KBM-7 (cell line): ENCODE measurements at places on chromosomes 16 and 17.

GRCh38 chr16:29765167-29766032, 12.7 kb upstream of the ZG16 start:
- no peak for DNase-seq

DNA sequence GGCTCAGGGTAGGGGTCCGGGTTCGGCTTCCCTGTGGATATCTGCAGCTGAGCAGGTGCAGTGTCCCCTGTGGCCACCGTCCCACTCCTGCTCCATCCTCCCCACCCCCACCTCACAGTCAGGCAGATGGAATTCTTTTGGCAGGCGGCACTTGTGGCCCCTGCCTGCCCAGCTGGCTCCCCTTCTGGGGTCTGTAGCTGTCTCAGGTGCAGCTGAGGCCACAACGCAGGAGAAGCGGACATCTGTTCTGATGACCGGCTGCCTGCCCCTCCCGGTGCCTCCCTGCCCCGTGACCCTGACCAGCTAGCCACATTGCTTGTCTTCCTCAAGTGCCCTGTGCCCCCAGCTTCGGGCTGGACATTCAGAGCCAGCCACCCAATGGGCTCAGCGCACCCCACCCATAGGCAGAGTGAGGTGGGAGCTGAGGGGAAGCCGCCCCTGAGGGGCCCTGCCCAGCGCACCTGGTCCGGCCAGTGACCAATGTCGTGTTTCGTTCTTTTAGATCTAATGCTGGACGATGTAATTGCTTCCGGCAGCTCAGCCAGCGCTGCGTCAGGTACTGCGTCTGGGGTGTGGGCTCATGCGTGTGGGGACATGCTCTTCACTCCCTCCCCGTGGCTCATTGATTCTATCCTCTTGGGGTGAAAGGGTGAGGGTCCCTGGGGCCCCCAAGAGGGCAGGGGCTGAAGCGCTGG, 25.2 kb upstream of the ABCC3 start:
- no peak for DNase-seq

DNA sequence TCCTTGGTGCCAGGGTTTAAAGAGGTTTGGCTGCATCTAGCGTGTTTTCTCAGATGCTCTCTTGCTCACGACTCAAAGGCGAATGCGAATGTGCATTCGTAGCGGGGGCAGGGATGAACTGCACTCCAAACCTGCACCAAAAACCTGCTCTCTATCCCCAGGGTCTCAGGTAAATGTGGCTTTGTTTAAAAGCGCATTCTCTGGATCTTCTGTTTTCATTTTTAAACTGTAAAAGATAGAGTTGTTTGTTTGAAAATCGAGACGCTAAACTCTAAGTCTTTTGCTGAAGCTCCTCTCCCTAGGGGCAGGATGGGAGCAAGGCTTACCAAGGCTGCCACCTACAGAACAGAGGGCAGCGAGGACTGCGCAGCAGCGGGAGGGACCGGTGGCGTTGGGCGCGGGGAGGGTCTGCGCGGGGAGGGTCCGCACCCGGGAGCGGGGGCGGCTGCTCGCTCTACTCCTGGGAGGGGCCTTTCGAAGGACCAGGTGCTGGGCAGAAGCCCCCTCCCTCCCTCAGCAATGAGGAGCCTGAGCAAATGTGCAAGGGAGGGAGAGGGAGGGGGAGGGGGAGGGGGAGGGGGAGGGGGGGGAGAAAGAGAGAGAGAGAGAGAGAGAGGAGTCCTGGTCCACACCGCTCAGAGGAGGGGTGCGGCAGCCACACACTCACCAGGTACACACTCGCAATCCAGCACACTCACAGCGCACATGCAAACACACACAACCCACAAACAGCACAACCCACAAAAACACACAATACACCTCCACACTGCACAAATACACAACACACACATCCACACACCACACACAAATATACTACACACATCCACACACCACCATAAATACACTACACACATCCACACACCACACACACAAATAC, 142.8 kb downstream of the GRIN2A start:
- peak; percentile 3 for DNase-seq

DNA sequence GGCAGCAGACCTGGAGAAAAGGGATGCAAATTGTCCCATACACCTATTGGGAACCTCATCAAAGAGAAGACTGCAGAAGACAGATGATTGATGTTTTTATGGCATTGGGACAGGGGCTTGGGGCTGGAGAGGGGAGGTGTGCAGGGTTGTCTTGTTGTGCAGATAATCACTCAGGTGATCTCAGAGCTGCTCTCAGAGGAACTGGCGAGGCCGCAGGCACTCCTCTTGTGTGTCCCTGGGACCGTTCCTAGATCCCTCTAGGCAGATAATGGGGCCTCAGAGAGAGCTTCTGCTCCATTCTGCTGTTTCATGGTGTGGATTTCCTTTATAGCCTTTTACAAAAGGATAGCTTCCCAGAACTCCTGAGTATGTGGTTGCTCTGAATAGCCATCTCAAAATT, 1.6 kb downstream of the RNF213 start:
- DNase-seq: no peak

DNA sequence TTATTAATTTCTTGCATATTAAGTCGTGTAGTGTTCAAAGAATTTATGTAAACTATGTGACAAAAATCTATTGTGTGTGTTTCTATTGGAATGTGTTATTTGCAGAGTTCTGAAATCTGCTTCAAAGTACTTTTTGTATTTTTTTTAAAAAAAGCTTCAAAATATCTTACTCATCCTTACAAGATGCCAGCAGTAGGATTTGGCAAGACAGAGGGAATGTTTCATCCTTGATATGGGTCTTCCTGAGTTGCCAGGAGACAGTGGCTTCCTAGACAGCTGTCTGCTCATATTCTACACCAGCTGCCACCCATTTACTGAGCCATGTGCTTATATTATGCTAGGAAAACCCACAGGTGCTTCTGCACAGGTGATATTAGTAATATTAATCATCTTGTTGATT, 36.4 kb downstream of the EFCAB5 start:
- DNase-seq: no peak

GRCh38 chr17:68297195-68297594, 5.9 kb downstream of the ARSG start:
- DNase-seq: no peak

DNA sequence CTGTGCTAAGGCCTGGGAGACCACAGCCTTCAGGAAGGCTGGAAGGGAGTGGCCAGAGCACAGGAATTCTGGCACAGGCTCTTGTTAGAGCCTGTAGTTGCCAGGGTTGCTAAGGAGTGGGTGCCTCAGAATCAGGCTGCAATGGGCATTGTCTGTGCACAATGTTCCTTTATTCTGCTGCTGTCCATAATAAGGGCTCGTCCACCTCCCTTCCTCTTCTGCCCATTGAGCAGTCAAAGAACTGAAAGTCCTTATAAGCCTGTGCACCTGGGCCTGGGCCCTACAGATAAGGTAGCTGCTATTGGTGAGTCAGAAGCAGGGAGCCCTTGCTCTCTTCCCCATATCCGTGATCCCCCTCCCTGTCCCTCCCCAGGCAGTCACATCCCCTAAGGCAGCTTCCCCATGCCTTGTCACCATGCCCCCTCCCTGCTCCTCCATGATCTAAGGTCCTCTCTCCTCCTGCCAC, 5.4 kb upstream of the CNGB1 start:
- no peak for DNase-seq

- no peak for DNase-seq
These were observed at the start of gene SLFN12 for GRCh38 chr17:35432176-35433074. SLFN12 (minus strand) TSS chr17:35432500; CDS start chr17:35423028, 9,472 bp downstream.

DNA sequence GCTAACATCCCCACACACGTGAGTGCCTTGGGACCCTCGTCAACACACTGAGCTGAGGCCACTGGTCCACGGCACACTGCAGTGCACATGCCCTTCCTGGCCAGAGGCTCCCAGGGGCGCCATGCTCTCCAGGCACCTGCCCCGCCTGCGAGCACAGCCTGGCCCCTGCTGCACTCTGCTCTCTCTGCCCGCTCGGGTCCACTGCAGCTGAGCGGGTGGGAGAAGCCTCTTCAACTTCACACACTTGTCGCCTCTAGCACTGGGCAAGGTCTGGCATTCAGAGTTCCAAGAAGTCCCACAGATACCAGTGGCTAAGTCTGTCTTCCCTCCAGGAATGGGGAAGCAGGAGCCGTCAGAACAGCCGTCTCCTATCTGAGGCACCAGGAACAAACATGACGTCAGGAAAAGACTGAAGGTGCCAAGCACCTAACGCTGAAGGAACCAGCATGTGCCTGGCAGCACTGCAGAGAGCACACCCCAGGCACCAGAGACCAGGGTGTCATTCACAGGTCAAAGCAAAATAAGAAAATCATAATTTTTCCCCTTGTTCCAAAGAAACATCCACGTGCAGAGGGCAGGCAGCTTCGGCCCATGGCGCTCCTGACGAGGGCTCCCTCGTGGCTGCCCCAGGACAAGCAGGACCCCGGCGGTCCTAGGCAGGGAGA, 82.9 kb downstream of the ZNF778 start:
- DNase-seq: no peak

DNA sequence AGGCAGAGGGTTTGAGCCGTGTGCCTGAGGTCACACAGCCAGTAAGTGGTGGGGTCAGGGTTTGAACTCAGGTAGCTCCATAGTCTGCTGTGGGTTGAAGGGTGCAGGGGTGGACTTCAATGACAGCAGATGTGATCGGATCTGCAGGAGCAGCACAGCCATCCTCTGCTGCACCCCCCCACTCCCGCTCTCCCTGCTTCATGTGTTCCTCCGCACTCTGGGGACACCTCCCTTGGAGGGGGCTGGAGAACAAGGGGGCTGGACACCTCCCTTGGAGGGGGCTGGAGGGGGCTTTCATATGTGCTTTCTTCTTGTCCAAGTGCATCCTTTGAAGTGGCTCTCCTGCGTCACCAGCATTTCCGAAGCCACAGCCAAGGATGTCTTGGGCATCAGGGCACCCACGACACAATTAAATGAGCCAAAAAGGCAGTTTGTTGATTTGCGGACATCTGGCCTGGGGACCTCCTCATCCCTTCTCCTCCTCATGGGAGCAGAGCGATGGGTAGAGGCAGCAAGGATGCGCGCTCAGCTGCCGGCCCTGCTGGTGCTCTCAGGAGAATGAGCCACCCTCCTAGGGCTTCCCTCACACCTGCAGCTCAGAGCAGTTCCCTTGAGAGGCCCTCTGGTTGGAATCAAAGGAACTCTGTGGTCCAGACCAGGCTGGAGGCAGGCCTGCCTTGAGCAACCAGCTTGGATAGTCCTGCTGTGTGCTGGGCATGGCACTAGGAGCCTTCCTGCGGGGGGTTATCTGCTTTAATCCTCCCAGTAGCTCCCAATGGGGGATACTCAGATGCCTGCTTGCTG, 26.2 kb downstream of the WSCD1 start:
- DNase-seq: no peak

GRCh38 chr16:35185366-35186044, 1726.1 kb downstream of the TP53TG3F start:
- DNase-seq: no peak

DNA sequence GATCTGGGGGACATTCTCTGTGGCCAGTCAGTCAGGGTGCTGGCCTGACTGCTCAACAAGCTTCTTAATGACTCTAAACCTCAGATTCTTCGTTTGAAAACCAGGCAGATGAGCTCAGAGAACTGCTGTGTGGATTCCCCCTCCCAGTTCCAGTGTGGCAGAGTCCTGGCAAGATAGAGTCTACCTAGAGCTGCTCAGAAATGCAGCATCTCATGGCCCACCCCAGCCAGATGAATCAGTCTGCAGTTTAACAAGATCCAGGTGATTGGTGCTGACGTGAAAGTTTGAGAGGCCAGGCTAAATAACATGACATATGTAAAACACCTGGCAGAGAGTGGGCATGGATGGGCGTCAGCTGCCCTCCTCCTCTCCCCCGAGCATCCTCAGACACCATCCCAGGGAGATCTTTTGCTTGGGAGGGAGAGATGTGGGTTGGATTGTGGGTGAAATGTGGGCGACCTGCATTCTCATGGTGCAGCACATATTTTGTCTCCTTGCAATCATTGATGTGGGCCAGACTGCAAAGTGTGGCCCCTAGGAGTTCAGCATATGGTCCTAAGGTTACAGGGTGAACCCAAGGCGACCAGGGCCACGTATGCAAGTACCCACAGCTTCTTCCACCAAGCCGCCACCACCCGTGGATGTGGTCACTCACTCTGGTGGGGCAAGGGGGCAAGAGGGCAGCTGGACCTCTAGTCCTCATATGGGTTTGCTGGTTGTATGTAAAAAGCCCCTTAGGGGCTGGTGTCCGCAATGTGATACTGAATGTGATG, 19.5 kb downstream of the SOCS3 start:
- no peak for DNase-seq

- DNase-seq: no peak
These were observed 10.3 kb upstream of the FZD2 start for GRCh38 chr17:44546671-44547606.

GRCh38 chr16:52480237-52480636, 66.7 kb downstream of the TOX3 start:
- DNase-seq: no peak

DNA sequence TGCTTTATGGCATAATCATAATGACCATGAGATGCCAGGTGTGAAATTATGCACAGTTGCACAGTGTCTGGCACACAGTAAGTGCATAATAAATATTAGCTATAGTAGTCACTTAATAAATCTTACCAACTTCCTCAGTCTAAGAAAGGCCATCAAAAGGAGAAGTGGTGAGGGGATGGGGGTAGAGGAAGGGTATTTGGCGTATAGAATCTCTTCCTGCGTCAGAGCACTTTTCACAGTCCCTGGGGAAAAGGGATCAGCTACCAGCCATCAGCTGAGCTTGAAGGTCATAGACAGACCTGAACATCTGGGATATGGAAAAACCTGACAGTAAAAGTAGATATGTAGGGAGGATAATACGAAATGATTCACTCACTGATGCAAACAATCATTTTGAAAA, 5.8 kb downstream of the CRHR1 start:
- DNase-seq: no peak
